ENCODE measurements at places on chromosomes 3 and 15. TPM values are rescaled to one million over a fixed set of nuclear protein-coding genes. Genes with fewer than 3 reads are reported as not detected.

The IGSF11 gene
- polyA plus RNA-seq = 1.7 TPM

The DOCK3 gene
- 0.15 TPM for polyA plus RNA-seq

The H1-8 gene
- not detected for polyA plus RNA-seq

The DLEC1 gene
- 0.59 TPM for polyA plus RNA-seq

The MKRN3 gene
- polyA plus RNA-seq = 5.8 TPM

The A4GNT gene
- not detected for polyA plus RNA-seq

The ATP2B2 gene
- polyA plus RNA-seq = 6.6 TPM

The HPS3 gene
- polyA plus RNA-seq = 10.6 TPM

The TNFSF10 gene
- polyA plus RNA-seq = 9.4 TPM

The OSBPL10 gene
- 6.8 TPM for polyA plus RNA-seq

The ISLR2 gene
- 7.3 TPM for polyA plus RNA-seq

The CPB1 gene
- polyA plus RNA-seq = 1.4 TPM

The LMCD1 gene
- 253 TPM for polyA plus RNA-seq

The RTP3 gene
- 0.14 TPM for polyA plus RNA-seq

The EPB42 gene
- 3.0 TPM for polyA plus RNA-seq

The CCR2 gene
- 0.89 TPM for polyA plus RNA-seq

The CAMK2N2 gene
- polyA plus RNA-seq = not detected

The XIRP1 gene
- 265 TPM for polyA plus RNA-seq

The C3orf80 gene
- 0.16 TPM for polyA plus RNA-seq

The AMOTL2 gene
- 38.9 TPM for polyA plus RNA-seq

The SPINT1 gene
- polyA plus RNA-seq = 0.49 TPM

The TRPC1 gene
- polyA plus RNA-seq = 7.3 TPM

The CNTN6 gene
- polyA plus RNA-seq = 1.2 TPM

The IQCF5 gene
- polyA plus RNA-seq = not detected

The NTRK3 gene
- polyA plus RNA-seq = 2.6 TPM

The SOX14 gene
- polyA plus RNA-seq = not detected

The NUP210 gene
- 8.7 TPM for polyA plus RNA-seq

The BBS4 gene
- polyA plus RNA-seq = 20.3 TPM

The SEMA6D gene
- 60.2 TPM for polyA plus RNA-seq

The CTXN2 gene
- polyA plus RNA-seq = not detected

The TEX55 gene
- not detected for polyA plus RNA-seq

The FSTL1 gene
- polyA plus RNA-seq = 571 TPM

The CIB1 gene
- polyA plus RNA-seq = 20.7 TPM

The PAQR9 gene
- polyA plus RNA-seq = 0.08 TPM

The CYP1A2 gene
- polyA plus RNA-seq = 0.10 TPM

The CFAP92 gene
- polyA plus RNA-seq = 1.1 TPM

The THAP10 gene
- polyA plus RNA-seq = 2.5 TPM

The HRH1 gene
- polyA plus RNA-seq = 3.0 TPM

The SLC12A1 gene
- 0.15 TPM for polyA plus RNA-seq

The ALG1L2 gene
- 1.3 TPM for polyA plus RNA-seq

The AP3S2 gene
- polyA plus RNA-seq = 25.4 TPM

The ZNF654 gene
- polyA plus RNA-seq = 10.0 TPM

The CHST2 gene
- 4.0 TPM for polyA plus RNA-seq

The SPCS1 gene
- polyA plus RNA-seq = 76.5 TPM

The CPNE9 gene
- not detected for polyA plus RNA-seq
